ENCODE measurements at places on chromosomes 11 and 22.

DNA sequence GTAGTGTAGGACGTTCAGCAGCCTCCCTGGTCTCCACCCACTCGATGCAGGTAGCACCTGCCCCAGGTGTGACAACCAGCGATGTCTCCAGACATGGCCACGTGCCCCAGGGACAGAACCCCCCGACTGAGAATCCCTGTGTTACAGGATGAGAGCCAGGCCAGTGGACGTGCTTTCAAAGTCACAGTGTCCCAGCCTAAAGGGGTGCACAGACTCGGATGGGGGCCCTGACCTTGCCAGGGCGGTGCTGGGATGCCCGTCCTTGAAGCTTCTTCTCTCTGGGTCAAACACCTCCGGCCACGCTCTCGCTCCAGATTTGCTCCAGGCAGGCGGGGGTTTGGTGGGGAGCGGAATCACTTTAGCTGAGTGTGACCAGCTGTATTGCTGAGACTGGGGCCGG, 23.3 kb upstream of the GAL start:
- no peak for DNase-seq

GRCh38 chr11:44876906-44877305, 73.8 kb downstream of the TP53I11 start:
- no peak for DNase-seq

DNA sequence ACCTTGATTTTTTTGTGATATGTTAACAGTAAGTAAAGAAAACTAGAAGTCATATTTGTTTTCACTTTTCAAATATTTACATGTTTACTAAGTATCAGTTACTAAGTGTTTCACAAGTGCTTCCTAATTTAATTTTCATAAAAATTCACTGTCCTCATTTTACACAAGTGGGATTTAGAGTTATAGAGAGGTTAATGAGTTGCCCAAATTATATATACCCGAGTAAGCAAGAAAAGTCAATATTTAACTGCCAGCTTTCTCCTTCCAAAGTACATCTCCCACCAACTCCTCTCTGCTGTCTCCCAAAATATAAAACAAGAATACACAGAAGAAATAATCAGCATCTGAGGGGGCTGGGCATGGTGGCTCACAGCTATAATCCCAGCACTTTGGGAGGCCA, 896.7 kb upstream of the ANO3 start:
- no peak for DNase-seq

- no peak for DNase-seq
Observed at GRCh38 chr11:38672445-38672844, 2074.4 kb upstream of the RAG2 start.

Measured in kidney capillary endothelial cell (primary cell).